ENCODE measurements at places on chromosomes 12 and 14. TPM values are rescaled to one million over a fixed set of nuclear protein-coding genes. Genes with fewer than 3 reads are reported as not detected.

DNA sequence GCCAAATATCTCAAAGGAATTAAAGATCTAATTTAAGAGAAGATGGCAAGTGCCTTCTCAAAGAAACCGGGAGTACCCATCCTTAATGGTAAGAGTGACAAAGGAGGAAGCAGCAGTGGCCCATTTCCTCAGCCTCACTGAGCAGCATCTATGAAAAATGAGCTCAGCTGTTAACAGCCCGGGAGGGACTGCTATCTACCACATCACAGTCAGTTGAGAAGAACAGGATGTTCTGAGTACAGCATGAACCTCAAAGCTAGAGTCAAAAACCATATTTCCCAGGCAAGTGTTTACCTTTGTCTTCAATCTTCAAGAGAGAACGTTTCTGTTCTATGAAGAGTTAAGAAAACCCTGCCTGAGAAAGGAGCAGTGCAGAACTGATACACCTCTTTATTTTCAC, 115.0 kb downstream of the BTG1 start:
- no peak for DNase-seq

The CAPZA3 gene
- polyA plus RNA-seq, result 0.69 TPM

- DNase-seq, result no peak
Measured at GRCh38 chr14:36771028-36771640, 109.5 kb downstream of the PAX9 start.

GRCh38 chr12:55682087-55682796, 25.5 kb downstream of the ITGA7 start:
- no peak for DNase-seq

DNA sequence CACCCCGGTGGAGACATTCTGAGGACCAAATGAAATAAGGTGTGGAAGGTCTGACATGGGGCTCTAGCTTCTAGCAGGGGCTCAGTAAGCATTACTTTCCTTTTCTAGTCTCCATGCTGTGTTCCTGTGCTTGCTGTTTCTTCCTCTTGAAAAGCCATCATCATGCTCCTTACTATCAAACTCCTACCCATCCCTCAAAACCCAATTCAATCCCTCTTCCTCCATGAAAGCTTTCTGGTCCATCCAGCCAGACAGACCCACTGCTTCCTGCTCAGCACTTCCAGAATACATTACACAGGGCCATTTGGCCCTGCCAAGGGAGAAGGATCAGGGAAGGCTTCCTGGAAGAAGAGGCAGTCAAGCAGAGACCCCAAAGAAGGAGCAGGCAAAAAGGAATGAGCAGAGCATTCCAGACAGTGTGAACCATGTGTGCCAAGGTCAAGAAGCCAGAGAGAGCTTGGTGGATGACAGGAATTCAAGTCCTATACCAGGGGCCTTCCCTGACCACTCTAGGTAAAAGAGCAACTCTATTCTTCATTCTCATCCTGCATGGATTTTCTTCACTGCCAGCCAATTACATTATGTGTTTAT, 59.5 kb downstream of the NUAK1 start:
- no peak for DNase-seq

The P2RX2 gene
- 1.6 TPM for polyA plus RNA-seq

The B3GNT4 gene
- polyA plus RNA-seq, result 3.6 TPM
